Left cardiac atrium (tissue), 4 donors: ENCODE measurements at places on chromosomes 2 and 18.
A peak's percentile ranks its signal among the peaks of the same experiment; 100 is the strongest.

GRCh38 chr2:200170221-200170620, 136.3 kb upstream of the SPATS2L start:
- DNase-seq, result no peak

DNA sequence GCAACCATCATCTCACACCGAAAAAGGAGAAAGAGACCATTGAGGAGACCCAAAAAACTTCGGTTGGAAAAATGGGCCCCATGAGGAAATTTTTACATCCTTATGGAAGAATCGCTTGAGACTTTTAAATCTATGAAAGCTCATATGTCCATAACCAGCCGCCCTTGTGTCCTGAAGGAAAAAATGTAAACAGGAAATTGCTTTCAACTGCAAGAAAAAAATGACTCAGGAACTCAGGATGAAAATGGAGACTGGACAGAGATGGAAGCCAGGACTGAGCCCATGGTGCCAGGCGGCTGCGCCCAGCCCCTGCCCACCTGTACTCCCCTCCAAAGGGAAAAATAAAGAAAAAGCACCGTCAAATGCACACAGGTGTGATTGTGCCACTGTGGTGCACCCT, 81.5 kb upstream of the SLC66A3 start:
- no peak for DNase-seq

GRCh38 chr2:175017618-175018414, 12.6 kb upstream of the CHN1 start:
- no peak for DNase-seq

DNA sequence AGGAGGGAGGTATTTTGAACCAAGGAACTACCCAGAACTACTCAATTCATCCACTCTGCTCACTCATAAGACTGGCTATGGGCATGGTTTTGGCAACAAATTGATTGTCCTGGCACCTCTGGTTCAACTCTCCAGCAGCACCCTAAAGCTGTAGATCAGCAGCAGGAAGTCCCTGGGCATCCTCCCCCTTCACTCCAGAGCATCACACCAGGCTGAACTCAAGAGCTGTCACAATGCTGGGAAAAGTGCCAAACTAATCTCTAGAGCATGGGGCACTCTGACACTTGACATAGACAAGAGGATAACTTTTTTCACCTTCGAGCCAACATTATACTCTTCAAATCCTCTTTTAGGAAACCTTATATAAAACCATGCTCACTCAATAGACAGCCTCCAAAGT, 154.1 kb upstream of the RBBP8 start:
- DNase-seq, result no peak

DNA sequence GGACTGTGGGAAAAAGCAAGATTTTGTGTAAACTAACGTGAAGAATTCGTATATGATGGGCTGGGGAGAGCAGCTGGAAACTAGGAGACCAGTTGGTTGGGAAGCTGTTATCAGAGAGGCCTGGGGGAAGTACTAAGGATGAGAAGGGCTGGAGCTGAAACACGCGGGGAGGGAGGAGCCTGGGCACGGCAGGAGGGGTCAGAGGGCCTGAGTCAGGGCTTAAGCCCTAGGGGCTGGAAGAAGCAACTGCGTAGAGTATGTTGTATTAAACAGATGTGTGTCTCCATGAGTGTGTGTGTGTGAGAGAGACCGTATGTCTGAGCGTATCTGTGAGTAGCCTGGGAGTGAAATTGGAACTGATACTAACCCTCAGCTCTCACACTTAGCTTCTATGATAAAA, 8.4 kb downstream of the POMC start:
- DNase-seq, result no peak

- DNase-seq, result no peak
Measured at GRCh38 chr18:6711467-6711866, 18.0 kb upstream of the ARHGAP28 start.

GRCh38 chr2:42288811-42289210, 72.2 kb downstream of the COX7A2L start:
- DNase-seq, result no peak

DNA sequence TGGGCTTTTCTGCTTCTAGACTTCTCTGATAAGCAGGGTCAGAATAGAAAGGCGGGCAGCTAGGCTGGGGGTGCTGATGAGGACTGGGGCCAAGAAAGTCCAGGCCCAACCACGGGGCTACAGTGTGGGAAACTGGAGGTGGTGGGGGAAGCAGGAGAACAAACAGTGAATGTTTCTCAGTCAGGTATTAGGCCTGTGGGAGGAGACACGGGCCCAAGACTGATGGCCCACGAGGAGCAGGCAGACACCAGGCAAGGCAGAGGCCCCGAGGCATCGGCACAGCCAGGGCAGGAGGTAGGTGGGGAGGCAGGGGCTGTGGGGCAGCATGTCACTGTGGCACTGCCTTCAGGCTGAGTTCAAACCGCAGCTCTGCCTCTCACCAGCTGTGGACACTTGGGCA, 40.7 kb downstream of the KCNIP3 start:
- peak; percentile 9 for DNase-seq

- no peak for DNase-seq
Measured at GRCh38 chr2:174586418-174587295, 10.9 kb downstream of the WIPF1 start.

DNA sequence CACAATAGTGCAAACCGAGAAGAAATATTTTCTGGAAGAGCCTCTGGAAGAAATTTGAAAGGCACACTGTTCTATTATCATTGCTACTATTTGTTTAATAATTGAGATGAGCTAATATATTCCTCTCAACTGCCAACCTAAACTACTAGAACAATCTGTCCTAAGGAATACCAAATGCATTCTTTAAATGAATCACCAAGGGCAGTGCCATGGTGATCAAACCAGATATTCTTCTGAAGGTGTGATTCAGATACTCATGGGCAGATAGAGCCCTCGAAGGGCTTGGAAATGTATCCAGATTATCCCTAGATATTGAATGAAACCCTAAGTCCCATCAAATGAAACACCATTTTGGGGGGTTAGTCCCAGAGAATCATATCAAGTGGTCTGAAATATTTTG, 76.6 kb downstream of the FIGN start:
- DNase-seq, result no peak

DNA sequence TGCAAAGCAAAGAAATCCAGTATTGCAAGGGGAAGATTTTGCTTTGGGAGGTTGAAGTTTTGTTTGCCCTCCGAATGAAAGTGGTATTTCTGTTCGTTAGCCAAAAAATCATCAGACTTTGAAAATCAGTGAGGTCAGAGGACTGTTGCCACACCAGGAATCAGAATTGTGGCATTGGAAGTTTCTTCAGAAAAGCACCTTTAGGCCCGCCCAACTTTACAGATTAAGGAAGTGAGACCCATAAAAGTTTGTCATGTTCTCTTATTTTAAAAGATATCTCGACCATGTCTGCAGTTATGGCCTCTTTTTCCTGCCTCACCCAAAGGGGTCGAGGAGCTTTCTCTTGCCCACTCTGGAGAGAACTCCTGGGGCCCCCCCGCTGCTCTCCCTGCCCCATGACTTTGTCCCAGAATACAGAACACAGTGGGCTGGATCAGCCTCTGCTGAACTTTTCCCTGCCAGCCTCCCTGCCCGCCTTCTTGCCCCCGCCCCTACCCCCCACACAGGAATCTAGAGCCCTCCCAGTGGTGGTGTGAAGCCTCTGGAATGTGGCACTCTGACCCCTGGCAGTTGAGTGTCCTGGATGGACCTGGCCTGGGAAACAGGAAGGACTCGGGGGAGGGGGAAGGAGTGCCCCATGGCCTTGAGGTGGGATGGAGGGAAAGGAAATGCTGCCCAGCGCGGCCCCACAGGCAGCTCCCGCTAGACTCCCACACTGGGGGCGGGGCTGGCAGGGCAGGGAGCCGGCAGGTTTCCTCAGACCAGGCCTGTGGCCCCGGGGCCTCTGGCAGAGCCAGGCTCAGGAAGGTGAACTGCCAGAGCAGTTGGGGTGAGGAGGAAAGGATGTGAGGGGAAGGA, 25.3 kb downstream of the CRIM1 start:
- peak; percentile 36 for DNase-seq

GRCh38 chr2:173196080-173196479, 120.4 kb downstream of the MAP3K20 start:
- no peak for DNase-seq

GRCh38 chr18:28088477-28088876, 88.5 kb downstream of the CDH2 start:
- DNase-seq, result no peak

GRCh38 chr2:196291426-196291825, 120.0 kb upstream of the STK17B start:
- DNase-seq, result no peak

- DNase-seq, result no peak
Measured at GRCh38 chr2:236554629-236555282, 14.9 kb upstream of the ACKR3 start.

DNA sequence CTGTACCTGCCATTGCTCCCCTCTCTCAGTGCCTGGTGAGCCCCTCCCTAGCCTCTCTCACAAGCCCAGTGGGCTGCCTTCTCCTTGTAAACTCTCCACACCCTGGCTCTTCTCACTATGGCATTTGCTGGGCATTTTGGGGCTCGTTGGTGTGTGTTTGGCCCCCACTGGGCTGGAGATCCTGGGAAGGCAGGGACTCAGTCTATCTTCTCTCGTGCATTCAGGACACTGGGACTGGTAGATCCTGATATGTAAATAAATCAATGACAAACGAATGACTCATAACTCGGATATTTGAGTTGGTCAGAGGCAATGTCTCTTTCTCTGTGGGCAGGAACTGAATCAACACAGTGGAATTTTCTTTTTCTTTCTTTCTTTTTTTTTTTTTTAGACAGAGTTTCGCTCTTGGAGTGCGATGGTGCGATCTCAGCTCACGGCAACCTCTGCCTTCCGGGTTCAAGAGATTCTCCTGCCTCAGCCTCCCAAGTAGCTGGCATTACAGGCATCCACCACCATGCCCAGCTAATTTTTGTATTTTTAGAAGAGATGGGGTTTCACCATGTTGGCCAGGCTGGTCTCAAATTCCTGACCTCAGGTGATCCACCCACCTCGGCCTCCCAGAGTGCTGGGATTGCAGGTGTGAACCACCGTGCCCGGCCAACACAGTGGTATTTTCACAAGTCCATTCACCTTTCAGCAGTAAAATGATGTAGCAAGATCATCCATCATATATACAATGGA, 144.6 kb upstream of the SPRED2 start:
- no peak for DNase-seq

DNA sequence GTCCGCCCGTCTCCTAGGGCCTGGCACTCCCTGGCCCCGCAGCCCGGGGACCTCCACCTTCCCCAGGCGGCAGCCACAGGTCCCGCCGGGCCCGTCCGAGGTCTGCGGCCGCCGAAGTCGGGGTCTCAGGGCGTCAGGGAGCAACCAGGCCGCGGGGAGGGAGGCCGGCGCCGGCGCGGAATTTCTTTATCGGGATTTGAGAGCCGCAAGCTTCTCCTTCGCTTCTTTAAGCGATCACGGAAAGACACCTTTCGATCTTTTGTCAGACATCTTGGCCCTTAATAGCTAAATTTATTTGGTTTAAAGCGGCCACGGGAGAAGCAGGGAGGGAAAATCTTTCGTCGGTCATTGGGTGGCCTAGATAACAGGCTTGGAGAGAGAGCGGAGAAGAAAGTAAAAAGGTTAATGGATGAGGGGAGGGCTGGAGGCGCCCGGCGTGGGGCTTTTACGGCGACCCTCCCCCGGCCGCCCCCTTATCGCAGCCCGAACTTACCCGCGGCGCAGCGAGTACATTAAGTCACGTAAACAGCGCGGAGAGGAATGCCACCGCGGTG, 4.3 kb upstream of the GATA6 start:
- DNase-seq, result no peak

DNA sequence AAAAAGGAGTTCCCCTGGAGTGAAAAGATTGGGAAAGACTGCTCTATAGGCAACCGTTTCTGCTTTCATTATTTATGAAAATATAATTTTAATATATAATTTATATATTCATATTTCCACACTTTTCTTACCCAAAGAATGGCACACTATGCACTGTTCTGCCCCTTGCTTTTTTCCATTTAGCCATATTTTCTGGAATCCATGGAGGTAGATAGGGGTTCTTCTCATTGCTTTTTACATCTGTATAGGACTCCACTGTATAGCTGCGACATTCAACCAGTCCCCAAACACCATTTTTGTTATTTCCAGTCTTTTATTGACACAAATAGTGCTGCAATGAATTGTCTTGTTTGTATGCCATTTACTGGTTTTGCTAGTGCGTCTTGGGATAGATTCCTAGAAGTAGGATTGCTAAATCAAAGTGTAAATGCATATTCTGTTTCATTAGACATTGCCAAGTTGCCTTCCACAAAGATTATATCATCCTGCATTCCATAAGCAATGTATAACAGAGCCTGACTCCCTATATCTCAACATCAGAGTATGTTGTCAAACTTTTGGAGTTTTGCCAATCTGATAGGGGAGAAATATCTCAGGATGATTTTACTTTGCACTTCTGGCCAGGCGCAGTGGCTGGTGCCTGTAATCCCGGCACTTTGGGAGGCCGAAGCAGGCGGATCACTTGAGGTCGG, 26.6 kb upstream of the TCF7L1 start:
- no peak for DNase-seq

- peak; percentile 98 for DNase-seq
Measured at GRCh38 chr2:177263451-177264208, 897 bp downstream of the NFE2L2 start.

GRCh38 chr2:70668911-70669310, 99.1 kb downstream of the ADD2 start:
- DNase-seq, result no peak

- DNase-seq, result no peak
Measured at GRCh38 chr2:78535395-78535794, 490.1 kb upstream of the REG3G start.
